ENCODE measurements at places on chromosomes 5 and 9. TPM values are rescaled to one million over a fixed set of nuclear protein-coding genes. Genes with fewer than 3 reads are reported as not detected.

- peaks cover 25% of the 10 kb centered on the region for H3K4me1 ChIP-seq
- peaks cover 31% of the 10 kb centered on the region for H3K27me3 ChIP-seq
- H3K36me3 ChIP-seq: no peaks in the 10 kb centered on the region
These were observed 4.0 kb upstream of the SLC46A2 start for GRCh38 chr9:112894699-112895098.

DNA sequence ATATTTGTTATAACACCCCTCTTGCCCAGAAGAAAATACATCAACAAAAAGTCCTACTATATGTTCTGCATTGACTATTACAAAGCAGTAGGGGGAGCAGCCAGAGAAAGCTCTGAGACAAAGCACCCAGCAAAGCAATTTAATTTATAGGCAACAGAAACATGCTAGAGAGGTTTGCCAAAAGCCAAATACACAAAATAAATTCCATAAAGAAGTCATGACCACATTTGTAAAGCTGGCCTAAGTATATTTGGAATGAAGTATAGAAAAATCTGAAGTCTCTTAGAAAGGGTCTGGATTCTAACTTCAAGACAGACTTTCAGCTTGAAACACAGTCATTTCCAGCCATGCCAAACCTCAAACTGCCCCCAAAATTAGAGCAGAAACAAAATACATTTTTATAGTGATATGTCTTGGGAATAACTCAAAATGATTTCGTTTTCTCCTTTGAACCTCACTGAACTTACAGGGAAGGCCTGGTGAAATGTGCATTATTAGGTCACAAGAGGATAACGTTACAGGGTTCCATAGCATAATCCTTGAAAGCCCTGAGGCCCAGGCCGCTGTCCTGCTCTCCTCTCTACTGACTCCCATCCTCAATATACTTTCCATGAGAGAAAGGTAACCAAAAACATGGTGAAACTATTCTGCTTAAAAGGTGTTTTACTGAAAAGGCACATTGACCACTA is 451.8 kb downstream of the RAB3C start:
- H3K27ac ChIP-seq: no peak overlapping the region
- H3K27me3 ChIP-seq: peaks cover 19% of the 10 kb centered on the region
- peak; percentile 22 for DNase-seq

DNA sequence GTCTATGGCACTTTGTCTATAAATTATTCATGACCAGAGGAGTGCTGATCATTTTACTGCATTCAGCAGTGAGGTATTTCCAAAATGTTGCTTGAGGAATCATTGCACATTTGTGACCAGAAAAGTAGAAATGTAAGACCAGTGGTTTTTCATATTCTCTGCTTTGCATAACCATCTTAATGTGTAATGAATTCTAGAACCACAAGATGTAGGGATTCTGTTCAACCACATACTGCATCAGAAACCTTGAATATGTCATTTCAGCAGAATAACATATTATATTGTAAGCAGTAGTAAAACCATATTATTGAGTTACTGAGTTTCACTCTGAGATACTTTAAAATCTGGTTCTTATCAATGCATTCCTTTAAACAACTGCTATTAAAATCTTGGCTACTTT is 1243.4 kb downstream of the MAT2B start:
- no peaks in the 10 kb centered on the region for H3K27me3 ChIP-seq
- no peak overlapping the region for H3K27ac ChIP-seq
- no peak overlapping the region for H3K4me3 ChIP-seq
- H3K36me3 ChIP-seq: no peaks in the 10 kb centered on the region

- no peak for DNase-seq
- no peak overlapping the region for H3K4me3 ChIP-seq
- H3K4me1 ChIP-seq: no peaks in the 10 kb centered on the region
- no peaks in the 10 kb centered on the region for H3K36me3 ChIP-seq
- no peak overlapping the region for H3K27ac ChIP-seq
These were observed 145.3 kb downstream of the CDH9 start for GRCh38 chr5:26893078-26893477.

GRCh38 chr9:21993893-21994555 is at the start of gene CDKN2A:
Gene CDKN2A (minus strand): TSS chr9:21994392.
- peak within 1 kb of the TSS; percentile 93 for H3K4me3 ChIP-seq
- DNase-seq: peak; percentile 80
- no peaks in the 10 kb centered on the region for H3K36me3 ChIP-seq
- H3K4me1 ChIP-seq: peaks cover 19% of the 10 kb centered on the region
- H3K27me3 ChIP-seq: no peaks in the 10 kb centered on the region
- H3K27ac ChIP-seq: peak within 1 kb of the TSS; percentile 87

DNA sequence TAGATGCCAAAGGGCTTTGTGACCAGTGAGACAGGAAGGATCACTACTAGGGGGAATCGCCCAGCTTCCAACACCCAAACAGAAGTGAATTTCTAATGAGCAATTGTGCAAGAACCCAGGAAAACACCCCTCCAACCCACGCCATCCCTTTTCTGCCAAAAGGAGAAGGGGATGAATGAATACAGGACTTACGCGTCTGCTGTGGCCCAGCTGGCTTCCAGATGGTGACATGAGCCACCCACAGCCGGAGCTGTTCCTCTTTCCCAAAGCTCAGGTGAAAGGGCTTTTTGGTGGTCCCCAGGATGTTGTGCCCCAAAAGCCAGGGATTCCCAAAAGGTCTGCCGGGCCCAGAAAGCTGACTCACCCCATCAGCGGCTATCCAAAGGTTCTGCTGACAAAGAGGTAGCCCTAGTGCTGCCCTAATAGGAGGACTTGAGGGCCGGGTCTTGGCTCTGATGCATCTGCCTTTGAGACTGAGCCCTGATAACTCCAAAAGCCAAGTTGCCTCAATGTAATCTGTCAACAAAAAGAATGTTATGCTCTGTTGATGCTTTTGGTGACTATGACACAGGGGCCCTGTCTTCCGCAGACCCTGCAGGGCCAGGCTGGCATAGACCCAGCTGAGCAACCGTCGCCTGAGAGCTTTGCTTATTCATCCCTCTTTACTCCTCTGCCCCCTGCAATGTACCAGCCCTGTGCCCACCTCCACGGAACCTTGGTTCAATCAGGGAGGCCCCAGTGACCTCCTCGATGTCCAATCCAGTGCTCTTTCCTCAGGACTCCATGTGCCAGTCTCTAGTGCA is 14.5 kb downstream of the GSN start:
- H3K36me3 ChIP-seq: peaks cover 12% of the 10 kb centered on the region
- H3K4me3 ChIP-seq: no peak overlapping the region
- DNase-seq: no peak
- H3K27ac ChIP-seq: no peak overlapping the region

DNA sequence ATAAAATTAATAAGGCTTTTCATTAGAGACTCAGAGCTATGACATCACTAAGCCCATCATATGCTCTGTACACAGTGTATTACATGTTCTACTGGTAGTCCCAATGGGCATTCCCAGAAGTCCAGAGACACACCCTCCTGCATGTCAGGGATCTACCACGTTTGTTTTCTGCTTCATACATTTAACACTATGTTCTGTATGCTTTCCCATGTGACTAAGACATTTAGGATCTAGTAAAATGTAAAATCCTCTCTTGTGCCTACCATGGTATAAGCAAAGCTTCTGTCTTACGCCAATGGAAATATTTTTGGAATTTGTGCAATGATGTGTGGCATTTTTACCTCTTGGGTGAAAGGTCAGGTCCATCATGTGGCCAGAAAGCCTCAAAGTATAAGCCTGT is 192.4 kb downstream of the ADAMTSL1 start:
- no peak for DNase-seq
- H3K27me3 ChIP-seq: no peaks in the 10 kb centered on the region
- H3K4me3 ChIP-seq: no peak overlapping the region
- H3K4me1 ChIP-seq: no peaks in the 10 kb centered on the region
- no peak overlapping the region for H3K27ac ChIP-seq
- H3K36me3 ChIP-seq: no peaks in the 10 kb centered on the region

- no peaks in the 10 kb centered on the region for H3K27me3 ChIP-seq
- H3K4me1 ChIP-seq: peaks cover 85% of the 10 kb centered on the region
- DNase-seq: no peak
- peaks cover 89% of the 10 kb centered on the region for H3K36me3 ChIP-seq
- peak overlapping the region; percentile 24 for H3K27ac ChIP-seq
These were observed 29.7 kb downstream of the ANXA6 start for GRCh38 chr5:151127926-151128325.

DNA sequence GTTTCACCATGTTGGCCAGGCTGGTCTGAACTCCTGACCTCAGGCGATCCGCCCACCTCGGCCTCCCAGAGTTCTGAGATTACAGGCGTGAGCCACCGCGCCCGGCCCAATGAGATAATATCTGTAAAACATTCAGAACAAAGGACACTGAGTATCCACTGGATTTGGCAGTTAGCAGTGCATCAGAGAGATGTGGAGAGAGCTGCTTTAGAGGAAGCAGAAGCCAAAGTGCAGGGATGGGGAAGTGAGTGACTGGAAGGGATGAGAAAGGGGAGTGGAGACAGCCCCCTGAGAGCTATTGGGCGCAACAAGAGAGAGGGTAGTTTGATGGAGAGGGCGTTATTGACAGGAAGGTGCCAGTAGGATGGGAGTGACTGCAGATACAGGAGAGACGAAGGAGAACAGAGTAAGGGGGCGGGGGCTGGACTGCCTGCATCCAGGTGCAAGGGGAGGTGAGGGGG is 157.5 kb upstream of the SHB start:
- no peak for DNase-seq
- H3K36me3 ChIP-seq: no peaks in the 10 kb centered on the region
- peaks cover 2% of the 10 kb centered on the region for H3K27me3 ChIP-seq
- no peak overlapping the region for H3K4me3 ChIP-seq

GRCh38 chr5:179185941-179186411 is 125.8 kb downstream of the ZNF354C start:
- H3K4me3 ChIP-seq: no peak overlapping the region
- no peaks in the 10 kb centered on the region for H3K27me3 ChIP-seq
- no peaks in the 10 kb centered on the region for H3K36me3 ChIP-seq
- H3K27ac ChIP-seq: no peak overlapping the region
- H3K4me1 ChIP-seq: no peaks in the 10 kb centered on the region

- H3K4me1 ChIP-seq: no peaks in the 10 kb centered on the region
- no peak overlapping the region for H3K4me3 ChIP-seq
These were observed 39.6 kb upstream of the IDNK start for GRCh38 chr9:83583151-83584014.

DNA sequence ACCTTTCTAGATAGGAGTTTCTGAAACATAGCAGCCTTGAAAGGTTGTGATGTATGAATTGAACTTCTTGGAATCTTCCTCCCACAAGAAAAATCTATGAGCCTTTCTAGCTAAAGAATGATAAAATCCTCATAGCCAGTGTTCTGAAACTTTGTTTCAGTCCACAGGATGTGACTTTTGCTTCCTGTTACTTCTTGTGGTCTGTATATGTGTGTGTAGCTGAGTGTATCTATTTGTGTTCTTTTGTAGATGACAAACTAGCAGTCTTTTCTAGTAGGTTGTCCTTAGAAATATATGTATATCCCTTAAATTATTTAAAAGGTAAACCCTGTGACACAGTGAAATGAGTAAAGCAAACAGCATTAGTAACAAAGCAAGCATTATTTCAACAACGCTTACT is 188.8 kb downstream of the MRPS30 start:
- H3K27ac ChIP-seq: no peak overlapping the region
- no peak overlapping the region for H3K4me3 ChIP-seq
- no peaks in the 10 kb centered on the region for H3K27me3 ChIP-seq
- DNase-seq: no peak
- no peaks in the 10 kb centered on the region for H3K36me3 ChIP-seq

DNA sequence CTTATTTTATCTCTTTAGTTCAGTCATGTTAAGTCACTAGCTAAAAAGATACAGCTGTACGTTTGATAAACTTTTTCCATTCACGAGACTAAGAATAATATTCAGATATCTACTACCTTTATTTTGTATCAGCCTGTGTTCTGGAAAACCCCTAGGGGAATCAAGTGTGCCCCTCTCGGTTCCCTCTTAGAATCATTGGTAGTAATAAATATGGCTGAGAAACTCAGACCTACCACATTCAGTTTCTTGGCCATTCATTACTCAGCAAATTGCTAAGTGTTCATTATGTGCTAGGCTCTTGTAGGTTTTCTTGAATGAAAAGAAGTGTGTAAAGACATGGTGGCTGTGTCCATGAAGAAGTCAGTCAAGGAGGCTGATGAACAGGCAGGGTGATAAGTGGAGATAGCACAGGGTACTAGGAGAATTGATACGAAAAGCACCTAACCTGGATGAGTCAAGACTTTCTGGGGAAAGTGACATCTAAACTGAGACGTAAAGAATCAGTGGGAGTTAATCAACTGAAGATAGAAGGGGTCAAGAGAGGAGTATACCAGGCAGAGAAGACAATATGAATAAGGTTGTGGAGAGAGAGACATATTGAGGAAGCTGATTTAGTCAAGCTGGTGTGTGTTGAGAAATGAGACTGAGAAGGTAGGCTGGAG is 86.2 kb downstream of the CSNK1G3 start:
- H3K27me3 ChIP-seq: no peaks in the 10 kb centered on the region
- H3K4me3 ChIP-seq: no peak overlapping the region
- peaks cover 7% of the 10 kb centered on the region for H3K36me3 ChIP-seq
- H3K4me1 ChIP-seq: no peaks in the 10 kb centered on the region
- no peak overlapping the region for H3K27ac ChIP-seq
- DNase-seq: no peak

- H3K4me3 ChIP-seq: no peak overlapping the region
- no peak overlapping the region for H3K27ac ChIP-seq
- no peak for DNase-seq
- H3K36me3 ChIP-seq: no peaks in the 10 kb centered on the region
These were observed 198.5 kb upstream of the FBN2 start for GRCh38 chr5:128736553-128736952.

DNA sequence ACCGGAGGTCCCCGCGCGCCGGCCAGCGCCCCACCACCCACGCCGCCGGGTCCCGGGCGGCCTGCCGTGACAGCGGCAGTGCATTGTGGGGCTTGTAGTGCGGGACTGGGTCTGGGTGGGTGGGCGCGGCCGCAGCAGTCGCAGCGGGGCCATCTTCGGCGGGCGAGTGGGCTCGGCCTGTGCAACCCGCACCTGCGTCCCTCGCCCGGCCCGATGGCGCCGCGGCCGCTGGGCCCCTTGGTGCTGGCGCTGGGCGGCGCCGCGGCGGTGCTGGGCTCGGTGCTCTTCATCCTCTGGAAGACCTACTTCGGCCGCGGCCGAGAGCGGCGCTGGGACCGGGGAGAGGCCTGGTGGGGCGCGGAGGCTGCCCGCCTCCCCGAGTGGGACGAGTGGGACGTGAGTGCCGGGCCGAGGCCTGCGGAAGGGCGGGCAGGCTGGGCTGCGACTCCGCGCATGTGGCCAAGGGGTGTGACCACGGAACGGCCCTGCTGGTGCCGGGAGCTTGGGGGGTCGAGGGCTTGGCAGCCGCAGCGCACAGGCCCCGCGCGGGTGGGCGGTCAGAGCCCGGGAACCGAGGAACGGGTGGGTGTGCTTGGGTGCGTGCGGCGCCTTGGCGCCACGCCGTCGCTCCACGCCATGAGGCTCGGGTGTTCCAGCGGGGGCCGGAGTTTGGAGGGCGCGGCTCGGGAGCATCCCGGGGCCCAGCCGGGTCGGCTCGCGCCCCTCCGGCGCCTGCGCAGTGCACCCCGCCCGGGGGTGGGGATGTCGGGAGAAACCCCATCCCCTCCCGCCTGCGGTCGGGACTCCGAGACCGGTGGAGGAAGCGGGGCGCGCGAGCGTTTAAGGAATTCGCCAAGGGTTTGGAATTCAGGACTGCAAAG is at the start of gene ARL10:
TSS of gene ARL10 (plus strand) at position 137 of the 881 bp plus-strand sequence. CDS start at position 214, 77 bp downstream.
- peak within 1 kb of the TSS; percentile 58 for H3K4me3 ChIP-seq
- H3K36me3 ChIP-seq: no peaks in the 10 kb centered on the region
- H3K27ac ChIP-seq: peak within 1 kb of the TSS; percentile 51
- H3K4me1 ChIP-seq: peaks cover 28% of the 10 kb centered on the region

C8G gene
- 2.8 TPM for total RNA-seq

FOXI1 gene
- not detected for total RNA-seq

OR1J2 gene
- total RNA-seq: not detected

SHISAL2B gene
- not detected for total RNA-seq

SHC3 gene
- not detected for total RNA-seq

CTXN3 gene
- not detected for total RNA-seq

IFNA21 gene
- not detected for total RNA-seq

ITGA2 gene
- not detected for total RNA-seq
